ENCODE measurements at places on chromosomes 3 and 15. TPM values are rescaled to one million over a fixed set of nuclear protein-coding genes. Genes with fewer than 3 reads are reported as not detected.

NUP210 gene
- 0.99 TPM for total RNA-seq

C3orf85 gene
- total RNA-seq: not detected

CCR8 gene
- total RNA-seq: not detected

ALPK3 gene
- total RNA-seq: 1.1 TPM

SNURF gene
- total RNA-seq: 53.5 TPM

SLC12A1 gene
- not detected for total RNA-seq

CHL1 gene
- total RNA-seq: not detected

TEX264 gene
- 39.5 TPM for total RNA-seq

RTP3 gene
- not detected for total RNA-seq

ZNF860 gene
- 0.40 TPM for total RNA-seq

UPK1B gene
- total RNA-seq: 0.40 TPM

TMEM44 gene
- total RNA-seq: 21.3 TPM

IFT122 gene
- 29.0 TPM for total RNA-seq

ZNF445 gene
- total RNA-seq: 6.5 TPM

ILDR1 gene
- total RNA-seq: not detected

NAALADL2 gene
- total RNA-seq: 15.9 TPM

RBP2 gene
- not detected for total RNA-seq

SH3GL3 gene
- total RNA-seq: not detected

MCF2L2 gene
- total RNA-seq: 0.31 TPM

ALS2CL gene
- total RNA-seq: 3.2 TPM

TMEM212 gene
- not detected for total RNA-seq

HRG gene
- not detected for total RNA-seq

TNFAIP8L3 gene
- 7.5 TPM for total RNA-seq

PPP1R14D gene
- total RNA-seq: not detected

DLEC1 gene
- total RNA-seq: 0.26 TPM
